ENCODE measurements at places on chromosomes 7 and 10.
A peak's percentile ranks its signal among the peaks of the same experiment; 100 is the strongest.

DNA sequence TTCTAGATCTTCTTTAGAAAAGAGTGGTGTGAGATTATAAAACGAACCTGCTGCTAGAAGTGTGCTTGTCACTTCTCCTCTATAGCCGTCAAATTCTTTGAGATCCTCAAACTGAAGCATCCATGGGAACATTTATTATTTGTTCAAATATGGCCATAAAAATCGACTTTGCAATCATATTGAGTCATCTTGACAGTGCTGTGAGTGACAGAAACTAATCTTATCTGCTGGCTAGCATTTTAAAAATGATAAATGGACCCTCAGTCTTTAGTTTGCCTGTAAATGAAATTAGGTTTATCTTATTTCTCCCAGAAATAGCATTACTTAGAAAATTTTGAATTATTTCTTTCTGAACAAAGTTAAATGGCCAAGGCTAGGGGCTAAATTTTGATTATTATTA, 290.8 kb downstream of the EXOC4 start:
- no peak for DNase-seq

DNA sequence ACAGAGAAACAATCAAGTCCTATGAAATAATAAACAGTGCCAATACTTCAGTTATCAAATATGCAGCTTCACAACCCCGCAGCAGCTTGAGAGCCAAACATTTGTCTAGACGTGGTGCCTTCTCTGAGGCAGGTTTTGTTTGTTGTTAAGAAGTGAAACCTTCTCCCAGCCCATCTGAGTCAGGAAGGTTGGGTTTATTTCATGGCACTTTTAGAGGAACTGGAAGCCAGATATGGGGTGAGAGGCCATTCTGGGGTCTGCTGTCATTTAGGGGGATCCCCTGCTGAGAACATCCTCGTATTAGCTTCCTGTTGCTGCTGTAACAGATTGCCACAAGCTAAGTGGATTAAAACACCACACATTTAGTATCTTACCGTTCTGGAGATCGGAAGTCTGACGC, 113.6 kb downstream of the GRK5 start:
- DNase-seq: no peak

DNA sequence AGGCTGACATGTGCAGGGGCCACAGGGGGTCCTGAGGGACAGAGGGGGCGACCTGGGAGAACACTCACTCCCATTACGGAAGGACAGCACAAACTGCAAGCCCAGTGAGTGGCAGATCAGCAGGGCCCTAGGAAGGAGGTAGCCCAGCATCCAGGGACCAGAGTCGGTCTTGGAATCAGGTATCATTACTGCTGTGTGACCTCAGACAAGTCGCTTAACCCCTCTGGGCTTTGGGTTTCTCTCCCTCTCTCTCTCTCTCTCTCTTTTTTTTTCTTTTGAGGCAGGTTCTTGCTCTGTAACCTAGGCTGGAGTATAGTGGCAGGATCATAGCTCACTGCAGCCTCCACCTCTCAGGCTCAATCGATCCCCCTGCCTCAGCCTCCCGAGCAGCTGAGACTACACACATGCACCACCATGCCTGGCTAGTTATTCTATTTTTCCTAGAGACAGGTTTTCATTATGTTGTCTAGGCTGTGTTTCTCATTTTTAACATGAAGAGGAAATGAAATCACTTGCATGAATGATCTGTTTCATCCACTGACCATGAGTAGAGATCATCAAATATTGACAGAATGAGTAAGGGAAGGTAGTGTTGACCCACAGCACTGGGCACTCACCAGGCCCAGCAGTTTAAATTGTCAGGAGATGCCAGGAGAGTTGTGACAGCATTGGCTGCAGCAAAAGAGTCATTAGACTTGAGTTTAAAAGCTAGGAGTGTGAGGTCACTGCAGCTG, 49.4 kb downstream of the BUB3 start:
- DNase-seq: peak; percentile 35

- DNase-seq: peak; percentile 2
Measured at GRCh38 chr10:44339218-44339617, 45.7 kb downstream of the CXCL12 start.

Data from kidney glomerular epithelial cell (primary cell).